ENCODE measurements at places on chromosomes 4 and X. TPM values are rescaled to one million over a fixed set of nuclear protein-coding genes. Genes with fewer than 3 reads are reported as not detected.

CYSLTR1 gene
- 6.6 TPM for total RNA-seq

SLITRK4 gene
- 1.6 TPM for total RNA-seq

BGN gene
- total RNA-seq: 28.1 TPM

LDOC1 gene
- total RNA-seq: 3.3 TPM

ZNF81 gene
- 5.2 TPM for total RNA-seq

PRDM8 gene
- 0.59 TPM for total RNA-seq

GJB1 gene
- total RNA-seq: 0.30 TPM

GLUD2 gene
- total RNA-seq: 3.3 TPM

GALNT7 gene
- total RNA-seq: 18.5 TPM

PRKG2 gene
- total RNA-seq: 15.0 TPM

RNF175 gene
- 1.9 TPM for total RNA-seq

BEX5 gene
- 1.9 TPM for total RNA-seq
